ENCODE measurements at places on chromosomes 12 and 14.

DNA sequence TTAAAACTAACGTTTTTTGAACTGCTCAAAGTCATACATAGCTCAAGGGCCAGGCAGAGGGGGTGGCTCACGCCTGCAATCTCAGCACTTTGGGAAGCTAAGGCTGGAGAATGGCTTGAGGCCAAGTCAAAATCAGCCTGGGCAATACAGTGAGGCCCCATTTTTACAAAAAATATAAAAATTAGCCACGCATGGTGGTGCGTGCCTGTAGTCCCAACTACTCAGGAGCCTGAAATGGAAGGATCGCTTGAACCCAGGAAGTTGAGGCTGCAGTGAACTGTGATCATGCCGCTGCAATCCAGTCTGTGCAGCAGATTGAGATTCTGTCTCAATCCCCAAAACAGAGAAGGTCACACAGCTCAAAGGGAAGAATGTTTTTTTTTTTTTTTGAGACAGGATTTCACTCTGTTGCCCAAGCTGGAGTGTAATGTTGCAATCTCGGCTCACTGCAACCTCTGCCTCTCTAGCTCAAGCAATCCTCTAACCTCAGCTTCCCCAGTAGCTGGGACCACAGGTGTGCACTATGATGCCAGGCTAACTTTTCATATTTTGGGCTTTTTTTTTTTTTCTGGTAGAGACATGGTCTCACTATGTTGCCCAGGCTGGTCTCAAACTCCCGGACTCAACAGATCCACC lies 2.9 kb downstream of the RBM23 start:
- DNase-seq: no peak

- no peak for DNase-seq
Measured at GRCh38 chr14:70599345-70599744, 1.1 kb downstream of the MED6 start.

- DNase-seq: peak; percentile 23
Measured at GRCh38 chr14:38410442-38410841, 154.5 kb upstream of the CLEC14A start.

- no peak for DNase-seq
Measured at GRCh38 chr14:33098016-33098415, 159.3 kb downstream of the NPAS3 start.

DNA sequence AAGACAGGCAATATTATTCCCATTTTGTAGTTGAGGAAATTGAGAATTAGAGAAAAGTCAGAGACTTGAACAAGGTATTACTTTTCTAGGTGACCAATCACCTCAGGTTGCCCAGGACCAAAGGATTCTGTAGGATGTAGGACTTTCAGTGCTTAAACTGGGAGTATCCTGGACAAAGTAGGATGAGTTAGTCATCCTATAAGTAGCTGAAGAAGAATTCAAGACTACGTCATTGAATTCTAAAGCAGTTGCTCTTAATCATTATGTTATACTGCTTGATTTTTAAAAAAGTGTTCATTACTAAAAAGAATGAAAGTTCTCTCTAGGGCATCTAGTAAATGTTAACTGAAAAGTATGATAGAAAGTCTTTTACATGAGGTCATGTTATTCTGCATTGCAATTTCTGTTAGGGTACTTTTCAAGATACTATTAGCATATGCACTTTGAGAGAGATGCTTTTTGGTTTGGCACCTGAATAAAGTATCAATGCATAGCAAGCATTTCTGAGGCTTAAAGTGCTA lies 101.7 kb downstream of the RTN1 start:
- DNase-seq: no peak

DNA sequence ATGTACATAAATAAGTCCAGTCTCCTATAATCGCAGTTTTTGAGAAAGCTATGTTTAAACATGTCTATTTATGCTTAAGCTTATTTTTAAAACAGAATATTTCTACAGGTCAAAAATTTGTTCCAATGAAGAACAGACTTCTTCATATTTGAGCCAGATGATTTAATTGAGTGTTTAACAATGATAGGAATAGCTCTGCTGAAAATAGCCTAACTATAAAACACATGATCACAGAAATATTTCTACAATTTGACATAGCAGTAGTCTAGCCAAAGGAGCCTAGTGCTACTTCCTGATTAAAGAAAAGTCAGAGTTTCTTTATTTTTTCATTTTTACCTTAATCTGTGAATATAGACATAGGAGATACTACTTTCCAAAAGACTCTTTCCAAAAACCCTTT lies 29.4 kb downstream of the DCP1B start:
- no peak for DNase-seq

DNA sequence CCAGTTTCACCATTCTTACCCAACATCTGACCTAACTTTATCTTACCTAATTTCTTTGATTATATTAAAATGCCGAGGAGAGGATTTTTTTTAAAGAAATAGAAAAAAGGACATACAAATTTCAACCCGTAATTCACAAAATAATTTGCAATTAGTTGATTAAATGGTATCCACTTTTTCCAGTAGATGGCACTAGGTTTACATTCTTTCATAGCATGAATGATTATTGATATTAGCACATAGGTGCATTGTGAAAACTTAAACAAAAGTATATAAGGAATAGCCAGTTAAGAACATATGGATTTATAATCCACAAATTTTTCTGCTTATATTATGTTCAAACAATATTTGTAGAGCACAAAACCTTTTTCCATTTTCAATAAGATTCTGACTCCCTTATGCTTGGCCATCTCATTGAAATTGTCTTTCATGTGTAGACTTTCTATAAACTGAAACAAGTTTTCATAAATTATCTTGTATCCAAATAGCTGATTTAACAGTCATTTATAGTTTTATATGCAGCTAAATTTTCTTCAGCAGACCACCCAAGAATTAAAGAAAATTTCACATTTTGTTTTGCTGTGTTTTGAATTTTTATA lies 35.3 kb downstream of the MSRB3 start:
- DNase-seq: no peak

DNA sequence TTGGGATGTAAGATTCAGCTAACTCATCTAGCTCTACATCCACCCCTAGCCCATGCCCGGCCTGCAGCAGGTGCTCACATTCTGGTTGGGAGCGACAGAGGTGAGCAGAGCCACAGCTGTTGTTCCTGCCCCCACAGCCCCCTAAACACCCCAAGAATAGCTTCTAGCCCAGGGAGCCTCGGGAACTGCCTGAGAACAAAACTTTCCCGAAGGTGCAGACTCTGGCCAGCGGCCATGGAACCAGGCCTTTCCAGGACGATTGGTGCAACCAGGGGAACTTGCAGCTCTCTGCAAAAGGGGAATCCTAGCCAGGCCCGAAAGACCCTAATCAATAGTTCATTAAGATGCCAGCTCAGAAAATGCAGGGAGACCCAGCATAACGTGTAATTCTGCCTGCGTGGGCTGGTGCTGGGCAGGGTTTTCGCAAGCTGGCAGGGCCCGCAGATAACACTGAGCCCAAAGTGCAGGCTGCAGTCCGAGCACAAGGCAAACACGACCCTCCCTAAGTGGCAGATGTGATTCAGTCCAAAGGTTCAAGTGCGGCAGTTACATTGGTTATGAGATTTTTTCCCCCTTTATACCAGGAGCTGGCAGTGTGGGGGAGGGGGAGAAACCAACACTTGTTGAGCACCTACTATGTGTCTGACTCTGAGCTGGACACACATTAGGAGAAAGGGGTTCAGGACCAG lies 122.5 kb upstream of the MAP1LC3B2 start:
- no peak for DNase-seq

- DNase-seq: no peak
Measured at GRCh38 chr14:70094631-70095030, 94.1 kb downstream of the SLC8A3 start.

- DNase-seq: no peak
Measured at GRCh38 chr12:33000016-33000415, 103.4 kb upstream of the PKP2 start.

GRCh38 chr12:10540776-10541205 lies 35.1 kb downstream of the EIF2S3B start:
- no peak for DNase-seq

DNA sequence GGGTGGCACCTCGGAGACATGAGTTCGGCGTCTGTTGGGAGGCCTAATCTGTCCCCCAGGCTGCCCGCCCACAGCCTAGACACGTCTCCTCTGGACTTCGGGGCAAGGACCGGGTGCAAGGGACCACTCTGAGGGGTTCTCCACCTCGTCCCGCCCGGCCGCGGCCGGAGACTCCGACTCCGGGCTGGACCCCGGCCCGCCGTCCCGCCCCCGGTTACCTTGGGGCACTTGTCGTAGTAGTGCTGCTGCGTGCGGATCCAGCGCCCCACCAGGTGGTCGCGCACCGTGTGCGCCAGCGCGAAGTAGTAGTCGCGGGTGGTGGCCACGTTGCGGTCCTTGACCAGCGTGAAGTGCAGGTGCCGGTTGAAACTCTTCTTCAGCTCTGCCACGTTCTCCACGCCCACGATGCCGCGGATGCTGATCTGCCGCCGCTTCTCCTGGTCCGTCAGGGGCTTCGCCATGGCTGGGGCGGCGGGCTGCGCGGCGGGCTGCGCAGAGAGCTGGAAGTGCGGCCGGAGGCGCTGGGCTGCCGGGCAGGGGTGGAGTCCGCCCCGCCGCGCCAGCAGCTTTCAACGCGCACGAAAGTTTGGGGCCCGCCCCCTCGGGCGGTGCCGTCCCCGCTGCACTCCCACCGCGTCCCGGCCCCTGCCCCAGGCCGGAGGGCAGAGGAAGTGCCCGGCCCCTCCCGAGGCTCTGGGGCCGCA lies at the start of gene PYGL:
Gene PYGL, minus strand, starts transcription at position 541 of the 704 bp plus-strand sequence. Its CDS starts 80 bp downstream, at position 461.
- no peak for DNase-seq

DNA sequence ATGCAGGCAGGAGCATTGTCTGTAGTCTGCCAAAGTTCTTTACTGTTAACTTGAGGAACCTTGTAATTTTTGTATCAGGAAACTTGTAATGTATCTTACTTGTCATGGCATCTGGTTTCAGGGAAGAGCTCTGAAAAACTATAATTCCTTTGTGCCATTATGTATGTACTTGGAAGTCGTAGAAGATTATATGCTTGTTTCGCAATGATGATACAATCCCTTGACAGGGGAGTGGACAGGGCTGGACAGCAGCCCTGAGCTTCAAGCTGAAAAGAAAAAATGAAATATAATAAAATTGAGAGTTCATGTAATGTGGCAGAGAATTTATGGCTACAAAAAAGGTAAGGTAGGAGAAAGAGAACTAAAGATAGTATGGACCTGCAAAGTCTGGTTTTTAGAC lies 7.4 kb upstream of the DLGAP5 start:
- no peak for DNase-seq

GRCh38 chr12:80846952-80847351 lies 90.8 kb downstream of the LIN7A start:
- DNase-seq: no peak

DNA sequence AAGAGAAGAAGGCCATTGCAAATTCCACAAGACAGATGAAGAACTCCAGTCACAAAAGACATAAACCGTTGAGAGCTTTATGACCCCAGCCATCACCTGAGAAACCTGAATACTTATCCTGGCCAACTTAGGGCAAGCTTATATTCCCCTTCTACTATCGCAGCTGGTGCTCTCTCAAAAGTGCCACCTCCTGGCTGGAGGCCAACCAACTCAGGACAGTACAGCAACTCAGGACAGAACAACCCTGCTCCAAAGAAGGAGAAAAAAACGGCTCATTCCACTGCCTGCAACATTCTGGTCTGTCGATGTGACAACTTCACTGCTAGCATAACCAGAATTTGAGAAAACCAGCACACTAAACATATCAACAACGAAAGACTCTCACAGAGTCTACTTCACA lies 9.7 kb upstream of the KRT6B start:
- no peak for DNase-seq

- peak; percentile 3 for DNase-seq
Measured at GRCh38 chr14:50260511-50260910, 29.1 kb upstream of the SOS2 start.

All from AG09309 (cell line).